HT-29 (cell line): ENCODE measurements at places on chromosomes 3 and 15. TPM values are rescaled to one million over a fixed set of nuclear protein-coding genes. Genes with fewer than 3 reads are reported as not detected.
A peak's percentile ranks its signal among the peaks of the same experiment; 100 is the strongest.

- DNase-seq, result peak; percentile 72
Observed at GRCh38 chr15:58604455-58604923, 145.0 kb downstream of the ADAM10 start.

DNA sequence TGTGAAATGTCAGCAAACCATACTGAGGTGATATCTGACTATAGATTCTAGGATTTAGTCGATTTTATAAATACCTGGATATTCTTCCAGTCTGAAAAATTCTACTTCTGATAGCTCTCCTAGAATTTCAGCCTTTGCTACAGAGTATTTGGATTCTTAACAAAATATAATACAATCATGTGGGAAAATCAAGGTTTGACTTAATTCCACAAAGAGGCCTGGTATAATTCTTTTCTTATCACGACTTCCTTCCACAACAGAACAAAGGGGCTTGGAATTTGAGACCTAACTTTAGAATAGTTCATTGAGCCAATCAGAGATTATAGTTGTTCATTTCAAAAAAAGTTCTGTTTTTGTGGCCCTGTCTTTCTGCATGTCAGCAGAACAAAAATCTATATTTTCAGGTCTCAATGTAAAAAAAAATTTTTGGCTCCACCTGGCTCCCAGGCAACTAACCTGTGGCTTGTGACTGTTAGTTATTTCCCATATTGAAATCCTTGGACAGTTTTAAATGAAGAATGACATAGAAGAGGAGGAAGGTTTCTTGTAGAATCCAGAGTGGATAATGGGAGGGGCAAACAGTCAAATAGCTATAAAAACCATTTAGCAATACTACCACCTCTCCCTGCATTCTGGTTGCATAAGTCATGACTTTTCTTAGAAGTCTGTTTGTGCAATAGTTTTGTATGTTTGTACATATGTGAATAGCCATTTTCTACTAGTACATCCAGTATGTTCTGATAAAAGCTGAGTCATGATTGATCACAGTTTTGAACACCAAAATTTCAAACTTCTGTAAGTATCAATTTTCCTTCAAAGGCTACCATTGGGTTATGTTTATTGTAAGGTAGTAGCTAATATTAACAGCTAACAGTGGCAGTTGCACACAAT lies 4.0 kb downstream of the TM4SF1 start:
- DNase-seq, result peak; percentile 62

DNA sequence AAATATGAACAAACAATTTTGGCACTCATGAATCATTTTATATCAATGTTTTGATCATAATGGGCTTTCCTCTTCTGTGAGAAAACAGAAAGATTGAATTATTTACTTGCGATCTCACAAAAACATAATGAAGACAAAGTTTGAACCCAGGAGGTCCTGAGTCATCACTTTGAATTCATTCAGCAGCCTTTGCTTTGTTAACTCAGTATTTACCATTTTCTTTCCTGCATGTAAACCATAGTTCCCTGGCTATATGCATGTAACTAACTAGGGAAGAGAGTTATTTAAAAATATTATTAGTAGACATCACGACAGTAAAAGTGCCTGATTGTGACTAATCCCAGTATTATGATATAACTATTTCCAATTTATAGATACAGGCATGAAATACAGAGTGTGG lies 1026.2 kb downstream of the PLOD2 start:
- DNase-seq, result no peak

GRCh38 chr3:81565041-81565440 lies 196.4 kb downstream of the GBE1 start:
- no peak for DNase-seq

GRCh38 chr3:143418391-143418790 lies 298.8 kb downstream of the CHST2 start:
- no peak for DNase-seq

- no peak for DNase-seq
Observed at GRCh38 chr3:24060055-24060454, 115.0 kb downstream of the NR1D2 start.

GRCh38 chr15:33788906-33789540 lies 179.3 kb upstream of the CHRM5 start:
- DNase-seq, result no peak

GRCh38 chr3:134956844-134957243 lies 161.8 kb downstream of the EPHB1 start:
- DNase-seq, result no peak

- DNase-seq, result no peak
Observed at GRCh38 chr3:71497367-71497897, 86.1 kb downstream of the FOXP1 start.

DNA sequence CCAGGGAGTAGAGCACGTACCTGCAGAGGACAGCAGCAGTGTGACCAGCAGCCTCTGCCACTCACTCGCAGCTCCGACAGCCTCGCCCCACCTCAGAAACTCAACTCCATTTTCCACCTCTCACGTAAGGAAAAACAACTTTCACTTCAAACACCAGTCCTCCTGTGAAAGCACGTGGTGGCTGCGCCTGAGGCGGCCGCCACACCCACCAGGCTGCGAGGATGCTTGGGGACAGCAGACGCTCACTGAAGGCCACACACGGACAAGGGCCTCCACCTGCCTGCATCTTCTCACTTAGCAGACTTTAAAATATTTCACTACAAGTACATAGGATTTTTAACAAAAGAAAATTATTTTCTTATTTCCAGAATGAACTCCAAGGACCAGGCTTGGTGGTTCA lies 67.9 kb downstream of the CYFIP1 start:
- no peak for DNase-seq

DNA sequence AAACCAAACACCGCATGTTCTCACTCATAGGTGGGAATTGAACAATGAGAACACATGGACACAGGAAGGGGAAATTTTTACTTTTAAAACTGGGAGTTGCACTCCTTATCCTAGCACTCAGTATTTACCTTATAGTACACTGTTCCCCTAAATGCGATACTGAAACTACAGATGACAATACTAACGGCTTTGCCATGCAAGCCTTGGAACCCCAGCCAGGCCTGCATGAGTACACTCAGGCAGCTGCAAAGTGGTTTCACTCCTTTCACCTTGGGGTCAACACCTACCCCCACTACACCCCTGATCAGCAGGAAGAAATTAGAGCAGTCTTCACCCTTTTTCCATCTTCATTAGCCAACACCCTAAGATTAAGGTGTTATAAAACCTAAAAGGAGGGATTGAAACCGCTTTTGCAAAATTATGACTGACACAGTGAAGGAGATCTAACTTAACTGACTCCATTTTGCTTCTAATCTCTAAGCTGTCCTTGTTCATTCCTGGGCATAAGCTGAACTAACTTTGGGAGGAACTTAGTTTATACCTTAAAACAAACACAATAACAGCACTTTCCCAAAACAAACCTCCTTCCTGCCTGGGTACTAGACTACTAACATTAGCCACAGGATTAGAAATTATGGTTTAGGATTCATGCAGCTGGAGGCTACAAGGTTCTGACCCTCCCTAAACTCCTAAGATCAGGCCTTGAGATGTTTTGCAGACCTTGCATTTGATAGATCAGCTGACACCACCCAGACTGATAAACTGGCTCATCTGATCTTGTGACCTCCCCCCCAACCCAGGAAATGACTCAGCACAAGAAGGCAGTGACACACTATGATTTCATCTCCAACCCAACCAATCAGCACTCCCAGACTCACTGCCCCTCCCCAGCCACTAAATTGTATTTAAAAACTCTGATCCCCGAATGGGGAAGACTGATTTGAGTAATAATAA lies 452.1 kb upstream of the PPP2R3A start:
- peak; percentile 12 for DNase-seq

- no peak for DNase-seq
Observed at GRCh38 chr3:4359805-4360502, 56.8 kb downstream of the SETMAR start.

- no peak for DNase-seq
Observed at GRCh38 chr3:135149707-135150681, 354.9 kb downstream of the EPHB1 start.

DNA sequence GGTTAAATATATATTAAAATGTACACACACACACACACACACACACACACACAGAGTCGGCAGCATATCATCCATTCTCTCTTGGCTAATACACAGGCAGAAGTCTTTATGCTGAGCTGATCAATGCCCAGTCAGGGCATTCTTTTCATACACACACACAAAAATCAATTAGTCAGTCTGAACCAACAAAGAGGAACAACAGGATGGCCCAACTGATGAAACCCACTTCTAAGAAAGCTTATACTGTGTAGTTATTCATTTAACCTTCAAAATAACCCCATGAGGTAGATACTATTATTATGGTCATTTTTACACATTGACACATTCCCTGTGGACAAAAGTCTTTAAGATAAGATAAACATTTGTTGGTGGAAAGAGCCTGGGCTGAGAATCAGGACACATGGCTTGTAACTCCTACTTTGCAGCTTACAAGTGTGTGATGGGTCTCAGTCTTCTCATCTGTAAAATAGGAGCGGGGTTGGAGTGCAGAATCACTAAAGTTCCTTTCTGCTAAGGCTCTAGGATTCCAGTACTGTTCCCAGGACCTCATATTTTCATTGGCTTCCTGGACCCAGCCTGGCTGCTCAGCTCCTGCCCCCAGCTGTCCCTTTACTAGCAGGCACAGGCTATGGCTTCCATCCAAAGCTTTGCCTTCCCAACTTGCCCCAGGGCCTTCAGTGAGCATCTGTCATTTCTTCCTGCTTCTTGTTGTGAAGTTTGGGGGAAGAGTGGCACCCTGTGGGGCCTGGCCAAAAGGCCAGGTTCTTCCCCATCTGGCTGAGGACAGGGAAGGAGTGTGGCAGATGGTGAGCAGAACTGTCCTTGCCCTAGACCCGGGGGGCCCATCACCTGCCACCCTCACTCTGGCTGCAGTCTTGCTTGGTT lies 27.2 kb upstream of the GLCE start:
- DNase-seq, result no peak

DNA sequence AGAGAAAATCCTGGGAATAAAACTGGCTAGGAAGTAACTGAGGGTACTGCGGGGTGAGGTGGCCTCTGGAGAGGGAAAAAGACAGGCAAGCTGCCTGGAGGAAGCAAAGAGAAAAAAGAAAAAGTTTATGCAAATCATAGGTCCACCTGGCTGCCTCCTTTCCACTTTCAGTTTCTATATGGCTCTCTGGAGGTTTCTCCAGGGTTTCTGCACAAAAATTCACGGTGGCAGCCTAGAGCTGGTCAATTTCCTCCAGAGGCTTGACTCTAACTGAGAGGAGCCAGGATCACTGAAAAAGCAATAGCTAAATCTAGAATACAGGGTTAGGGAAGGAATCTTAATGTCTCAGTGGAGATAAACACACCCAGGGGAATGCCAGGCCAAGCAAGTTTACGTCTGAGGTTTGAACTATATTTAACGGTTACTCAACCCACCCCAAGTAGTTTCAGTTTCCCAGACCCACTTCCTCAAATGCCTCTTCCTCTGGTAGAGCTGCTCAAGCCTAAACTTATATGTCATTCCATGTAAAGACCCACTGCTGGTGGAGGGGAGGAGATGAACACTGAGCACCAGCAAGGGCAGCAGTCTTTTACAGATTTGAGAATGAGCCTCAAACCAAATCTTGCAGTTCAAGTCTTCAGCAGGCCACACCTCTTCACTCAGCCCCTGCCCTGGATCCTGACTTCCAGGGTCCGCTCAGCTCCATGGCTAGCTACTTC lies 5.7 kb downstream of the LYSMD2 start:
- DNase-seq, result peak; percentile 56

GRCh38 chr3:153176197-153176596 lies 14.2 kb downstream of the RAP2B start:
- no peak for DNase-seq

DNA sequence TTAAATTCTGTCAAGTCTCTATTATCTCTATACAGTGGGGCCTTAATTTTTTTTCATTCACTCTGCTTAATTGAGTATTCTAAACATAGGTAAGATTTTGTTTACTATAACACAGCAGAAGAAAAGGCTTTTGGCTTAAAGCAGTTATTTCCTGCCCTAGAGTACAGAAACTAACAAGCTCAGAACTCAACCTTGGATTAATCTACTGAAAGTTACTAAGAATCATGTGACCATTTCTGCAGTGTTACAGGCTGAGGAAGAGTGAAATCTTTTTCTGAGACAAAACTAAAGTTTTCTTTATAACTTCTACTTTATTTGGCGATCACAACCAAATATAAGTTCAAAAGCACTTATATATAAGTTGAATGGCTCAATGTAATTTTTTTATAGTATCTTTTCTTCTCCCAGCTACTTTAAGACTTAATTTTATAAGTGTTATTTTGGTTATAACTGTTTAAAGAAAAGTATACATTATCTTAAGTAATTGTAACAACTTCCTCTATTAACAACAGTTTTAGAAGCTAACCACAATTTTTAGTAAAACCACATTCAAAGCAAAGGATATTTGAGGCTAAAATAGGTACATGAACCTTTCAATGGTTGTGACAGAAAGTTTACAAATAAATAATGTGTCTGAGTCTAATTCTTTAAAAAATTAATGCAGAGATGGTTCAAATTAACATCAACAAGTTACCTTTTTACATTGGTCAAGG lies 240.6 kb upstream of the NAALADL2 start:
- no peak for DNase-seq

DNA sequence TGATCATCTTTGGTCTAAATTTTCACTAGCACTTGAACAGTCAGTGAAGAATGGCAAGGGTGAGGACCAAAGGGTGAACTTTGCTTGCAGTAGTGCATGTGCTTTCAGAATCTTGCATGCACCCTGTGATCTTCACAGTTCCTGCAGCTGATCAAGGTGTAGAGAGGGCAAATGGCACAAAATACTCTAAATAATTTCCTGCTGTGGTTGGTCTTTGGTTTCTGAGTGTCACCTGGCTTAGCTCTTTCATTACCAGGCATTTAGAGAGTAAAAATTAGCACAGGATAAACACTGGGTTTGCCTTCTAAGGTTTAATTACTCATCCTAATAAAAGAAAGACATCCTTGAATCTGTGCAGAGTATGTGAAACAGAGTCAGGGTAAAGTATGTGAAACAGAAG lies 11.4 kb downstream of the TIPARP start:
- DNase-seq, result peak; percentile 51

DNA sequence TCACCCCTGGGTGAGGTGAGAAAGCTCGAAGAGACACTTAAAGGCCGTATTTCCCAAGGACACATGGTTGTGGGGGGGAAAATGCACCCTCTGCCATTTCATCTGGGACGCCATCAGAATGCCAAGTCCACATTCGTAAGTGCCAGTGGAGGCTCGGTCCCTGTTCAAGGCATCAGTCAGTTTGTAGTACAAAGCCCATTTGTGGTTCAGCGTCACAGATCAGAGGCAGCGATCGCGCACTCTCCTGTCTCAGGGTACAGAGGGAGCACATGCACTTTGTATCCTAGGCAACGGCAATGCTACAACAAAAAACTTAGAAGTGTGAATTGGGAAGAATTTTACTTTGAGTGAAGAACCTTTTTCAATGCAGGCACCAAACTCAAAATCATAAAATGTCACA lies 27.2 kb downstream of the SEMA6D start:
- DNase-seq, result no peak

GRCh38 chr3:28859897-28860296 lies 421.0 kb upstream of the RBMS3 start:
- DNase-seq, result no peak

The ADAMTS9 gene
- 0.05 TPM in 1 of 2 replicates, not detected in the other for total RNA-seq

The CHRM5 gene
- not detected in 2 replicates for total RNA-seq

The KLHDC8B gene
- total RNA-seq, result 0.42 TPM in 1 of 2 replicates, not detected in the other

The GOLGA6A gene
- total RNA-seq, result not detected in 2 replicates

The CP gene
- total RNA-seq, result 0.57 TPM in 1 of 2 replicates, not detected in the other

The EPHB1 gene
- total RNA-seq, result not detected in 2 replicates

The CCDC54 gene
- not detected in 2 replicates for total RNA-seq
